ENCODE measurements at places on chromosomes 1 and 21. TPM values are rescaled to one million over a fixed set of nuclear protein-coding genes. Genes with fewer than 3 reads are reported as not detected.

GRCh38 chr1:18645747-18646090, 15.1 kb downstream of the PAX7 start:
- peaks cover 52% of the 10 kb centered on the region for H3K27me3 ChIP-seq
- no peaks in the 10 kb centered on the region for H3K36me3 ChIP-seq
- H3K27ac ChIP-seq, result no peak overlapping the region

Gene USP24
- total RNA-seq, result 52.2 TPM

Gene LAMB3
- 0.85 TPM for total RNA-seq

Gene TIAM1
- total RNA-seq, result 3.7 TPM

Data from Panc1 (cell line).